Smooth muscle cell of the brain vasculature (primary cell): ENCODE measurements at places on chromosomes 6 and 20.

DNA sequence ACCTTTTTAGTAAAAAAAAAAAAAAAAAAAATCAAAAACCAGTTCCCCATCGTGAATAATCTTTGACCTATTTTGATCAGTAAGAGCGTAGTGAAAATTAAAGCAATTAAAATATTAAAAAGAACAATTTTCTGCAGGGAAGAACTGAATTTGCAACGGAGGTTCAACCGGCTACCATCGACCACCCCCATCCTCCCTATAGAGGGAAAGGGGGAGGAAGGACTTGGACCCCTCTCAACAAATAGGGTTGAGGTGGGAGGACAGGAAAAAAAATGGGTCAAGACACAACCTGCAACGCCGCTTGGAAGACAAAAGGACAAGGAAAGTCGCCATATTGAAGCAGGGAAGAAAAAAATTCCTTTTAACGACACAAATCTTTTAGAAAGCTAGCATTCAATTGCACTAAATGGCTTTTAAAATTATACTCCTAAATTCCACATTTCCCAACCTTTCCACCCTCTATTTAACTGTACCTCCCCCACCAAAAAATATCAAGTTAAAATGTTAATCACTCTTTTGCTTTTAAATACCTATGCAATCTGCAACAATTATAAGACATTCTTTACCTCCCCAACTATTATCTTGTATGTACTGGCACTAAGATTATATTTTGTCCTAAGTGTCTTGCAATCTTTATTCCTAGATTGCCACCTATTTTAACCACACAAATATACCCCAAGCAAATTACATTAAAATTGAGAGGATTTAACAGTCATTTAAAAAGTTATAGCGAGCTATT lies 1.7 kb downstream of the PPP1R10 start:
- DNase-seq = peak; percentile 41

- DNase-seq = no peak
Observed at GRCh38 chr6:136772685-136773472, 19.4 kb downstream of the MAP3K5 start.

- no peak for DNase-seq
Observed at GRCh38 chr6:144248003-144248402, 37.1 kb upstream of the UTRN start.

DNA sequence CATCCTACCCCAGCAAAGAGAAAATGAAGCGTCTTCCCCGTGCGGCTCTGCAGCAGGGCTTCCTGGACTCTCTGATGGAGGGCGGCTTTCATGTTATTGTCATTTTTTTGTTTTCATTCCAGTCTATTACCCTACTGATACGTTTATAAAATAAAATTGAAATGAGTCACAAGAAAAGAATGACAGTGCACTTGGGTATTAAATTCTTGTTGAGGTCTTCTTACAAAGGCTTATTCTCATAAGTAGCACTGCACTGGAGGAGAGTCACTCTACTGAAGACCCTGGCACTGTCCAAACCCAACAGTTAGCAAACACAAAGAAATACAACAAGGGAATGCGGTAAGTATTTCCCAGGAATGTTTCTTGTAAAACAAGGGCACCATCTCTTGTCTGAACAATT lies 379.3 kb downstream of the MAFB start:
- no peak for DNase-seq

DNA sequence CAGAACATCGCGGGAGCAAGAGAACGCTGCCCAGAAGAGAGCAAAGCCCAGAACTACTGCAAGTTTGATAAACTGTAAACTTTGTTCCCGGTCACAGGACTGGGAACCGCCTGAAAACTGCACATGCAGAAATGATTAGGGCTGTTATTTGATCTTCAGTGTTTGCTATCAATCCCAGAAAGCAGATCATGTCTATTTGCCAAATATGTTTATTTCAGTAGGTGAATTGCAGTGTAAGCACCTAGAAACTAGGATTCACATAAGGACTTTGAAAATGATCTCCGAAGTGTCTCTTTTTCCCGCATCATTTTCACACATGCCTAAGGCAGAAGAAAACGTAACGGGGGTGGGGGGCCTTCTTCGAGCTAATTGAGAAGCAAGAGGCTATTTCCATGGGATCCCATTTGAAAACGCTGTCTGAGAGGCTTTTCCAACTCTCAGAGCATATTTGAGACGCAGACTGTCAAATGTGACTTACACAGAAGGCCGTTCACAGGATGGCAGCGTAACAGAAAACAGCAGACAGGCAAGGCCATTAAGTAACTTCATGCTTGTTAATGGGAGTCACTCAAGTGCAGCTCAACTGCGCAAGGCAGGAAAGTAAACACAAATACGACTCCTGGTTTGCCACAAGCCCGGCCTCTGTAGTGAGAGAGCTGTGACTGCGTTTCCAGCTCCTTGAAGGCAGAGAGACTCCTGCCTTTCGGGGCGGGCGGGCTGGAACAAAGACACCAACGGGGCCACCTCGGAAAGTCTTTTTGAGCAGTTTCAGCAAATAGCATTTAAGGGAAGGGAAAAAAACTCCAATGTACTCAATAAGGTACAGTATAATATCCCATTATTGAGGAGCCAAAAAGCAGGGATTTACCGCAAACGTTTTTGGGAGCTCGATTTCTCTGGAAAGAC lies 144.7 kb upstream of the ZNF217 start:
- peak; percentile 41 for DNase-seq

- no peak for DNase-seq
Observed at GRCh38 chr20:44678242-44678641, 26.7 kb upstream of the ADA start.

DNA sequence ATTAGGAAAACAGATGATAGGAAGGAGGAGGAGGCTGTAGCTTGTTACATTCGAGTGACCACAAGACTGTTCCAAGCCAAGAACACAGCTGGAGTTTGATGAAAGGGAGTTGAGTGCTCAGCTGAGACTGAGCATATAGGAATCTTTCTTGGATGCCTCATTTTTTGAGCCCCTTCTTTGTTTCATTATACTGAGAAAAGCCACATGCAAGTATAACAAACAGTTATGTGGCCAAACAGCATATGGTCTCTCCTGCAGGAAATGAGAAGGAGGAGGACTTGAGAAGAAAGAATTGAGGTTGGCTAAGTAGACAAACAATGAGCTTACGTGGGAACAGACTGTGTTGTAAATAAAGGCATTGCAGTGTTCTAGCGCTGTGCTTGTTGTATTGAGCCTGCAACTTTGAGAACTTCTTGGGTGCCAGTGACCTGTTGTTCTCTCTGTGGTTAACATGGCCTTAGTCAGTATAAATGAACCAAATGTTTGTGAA lies 78.3 kb downstream of the AKAP7 start:
- DNase-seq = peak; percentile 79

DNA sequence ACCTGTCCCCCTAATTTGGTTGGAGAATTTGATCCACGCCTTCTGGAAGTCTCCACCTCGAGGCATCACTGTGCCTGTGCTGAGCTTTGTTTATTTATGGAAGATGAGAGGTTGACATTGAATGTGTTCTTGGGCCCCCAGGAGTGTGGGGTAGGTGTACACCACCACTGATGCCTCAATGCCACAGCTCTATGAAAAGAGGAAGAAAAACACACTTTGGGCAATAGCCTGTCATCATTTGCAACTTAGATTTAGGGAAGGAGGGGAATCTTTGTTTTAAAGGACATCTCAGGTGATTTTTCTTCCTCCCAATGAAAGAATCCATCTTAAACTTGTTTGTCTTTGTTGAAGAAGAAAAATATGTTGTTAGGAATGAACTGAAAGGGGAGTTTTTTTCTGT lies 42.6 kb downstream of the TBC1D7 start:
- DNase-seq = no peak

DNA sequence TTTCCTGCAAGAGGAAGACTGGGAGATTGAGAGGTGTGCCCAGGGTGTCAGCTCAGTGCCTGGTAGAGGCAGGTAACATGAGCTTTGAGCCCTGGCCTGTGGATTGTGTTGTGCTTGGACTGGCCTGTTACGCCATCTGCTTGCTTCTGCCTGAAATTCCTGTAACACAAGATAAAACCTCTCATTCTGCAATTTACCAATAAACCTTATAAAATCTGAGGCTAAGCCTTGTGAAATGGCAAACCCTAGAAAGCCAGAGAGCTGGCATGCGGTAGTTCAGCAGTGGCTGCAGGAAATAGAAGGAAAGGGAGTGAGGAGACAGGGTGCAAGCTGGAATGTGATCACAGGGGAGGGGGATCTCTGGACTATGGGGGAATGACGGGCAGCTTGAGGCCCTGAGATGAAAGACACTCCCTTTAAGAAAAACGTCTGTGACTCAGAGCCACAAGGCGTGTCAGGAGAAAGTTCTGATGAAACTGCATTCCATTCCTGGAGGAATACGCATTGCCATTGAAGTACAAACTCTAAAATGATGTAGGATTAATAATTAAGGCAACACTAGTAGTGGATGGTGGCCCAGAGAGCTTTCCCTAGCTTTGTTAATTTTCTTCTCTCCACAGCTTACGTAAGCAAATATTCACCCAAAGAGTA lies 26.3 kb upstream of the TFAP2A start:
- no peak for DNase-seq

DNA sequence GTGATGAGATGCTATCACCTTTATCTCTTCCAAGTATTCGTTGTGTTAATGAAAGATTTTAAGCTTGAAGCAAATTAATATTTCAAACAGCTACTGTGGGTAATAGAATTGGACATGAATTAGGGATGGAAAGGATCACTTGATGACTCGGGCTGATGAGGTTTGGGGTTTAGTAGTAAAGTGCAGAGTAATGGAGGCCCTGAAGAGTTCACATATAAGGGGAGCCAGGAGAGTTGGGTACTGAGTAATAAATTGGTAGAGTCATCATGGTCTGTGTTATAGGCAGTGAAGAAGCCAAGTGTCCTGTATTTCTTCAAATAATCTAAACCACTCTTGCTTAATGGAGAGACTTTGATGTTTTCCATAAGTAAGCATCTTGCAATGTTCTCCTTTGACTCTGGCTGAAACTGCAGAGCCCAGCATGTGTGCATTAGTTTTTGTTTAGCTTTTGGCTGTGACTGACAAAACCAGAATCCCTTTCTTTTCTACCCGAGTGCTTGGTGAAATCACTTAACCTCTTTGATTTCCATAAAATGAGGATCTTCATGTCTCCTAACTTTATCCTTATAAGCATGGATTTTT lies 57.6 kb downstream of the L3MBTL3 start:
- no peak for DNase-seq
